ENCODE measurements at places on chromosomes 2 and 18.

DNA sequence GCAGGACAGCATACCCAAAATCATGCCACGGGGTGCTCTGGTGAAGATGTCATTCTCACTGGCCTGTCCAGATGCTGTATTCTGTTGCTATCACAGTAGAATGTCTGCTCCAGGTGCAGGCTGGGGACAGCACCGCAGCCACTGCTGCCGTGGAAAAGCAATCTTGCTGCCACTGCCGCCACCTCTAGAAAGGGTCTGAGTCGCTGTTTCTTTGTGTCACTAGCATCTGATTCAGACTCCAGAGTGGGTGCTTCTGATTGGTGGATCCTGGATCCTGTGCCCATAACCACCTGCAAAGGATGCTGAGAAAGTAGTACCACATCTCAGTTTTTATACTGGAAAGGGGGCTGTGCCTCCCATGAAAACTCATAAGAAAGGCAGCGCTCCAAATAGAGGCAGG lies 45.3 kb upstream of the CTLA4 start:
- no peak for DNase-seq

GRCh38 chr2:11043245-11043644 lies 112.0 kb upstream of the SLC66A3 start:
- no peak for DNase-seq

- no peak for DNase-seq
These were observed 2178.3 kb upstream of the PIK3C3 start for GRCh38 chr18:39776766-39777165.

GRCh38 chr2:129001926-129002325 lies 683.3 kb upstream of the HS6ST1 start:
- DNase-seq = no peak

DNA sequence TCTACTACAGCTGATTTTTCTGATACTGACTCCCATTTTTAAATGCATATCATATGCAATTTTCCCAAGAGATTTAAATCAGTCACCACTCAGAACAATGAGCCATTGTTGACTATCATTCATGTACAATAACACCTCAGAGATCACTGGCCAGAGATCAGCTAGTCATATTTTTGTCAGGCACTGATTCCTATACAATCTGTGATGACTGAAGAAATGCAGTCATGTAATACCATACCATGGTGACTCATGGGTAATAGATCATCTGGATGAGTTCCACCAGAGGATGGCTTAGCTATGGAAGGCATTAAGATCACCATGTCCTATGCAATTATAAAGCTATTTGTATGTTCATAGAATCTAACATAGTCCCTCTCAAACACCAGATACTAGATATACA lies 285.7 kb upstream of the DCC start:
- DNase-seq = no peak

GRCh38 chr2:61575447-61575859 lies 37.3 kb upstream of the XPO1 start:
- no peak for DNase-seq

GRCh38 chr2:181977661-181978350 lies 7.8 kb upstream of the PPP1R1C start:
- DNase-seq = no peak

- DNase-seq = no peak
These were observed 228.2 kb downstream of the VAPA start for GRCh38 chr18:10142056-10142455.

DNA sequence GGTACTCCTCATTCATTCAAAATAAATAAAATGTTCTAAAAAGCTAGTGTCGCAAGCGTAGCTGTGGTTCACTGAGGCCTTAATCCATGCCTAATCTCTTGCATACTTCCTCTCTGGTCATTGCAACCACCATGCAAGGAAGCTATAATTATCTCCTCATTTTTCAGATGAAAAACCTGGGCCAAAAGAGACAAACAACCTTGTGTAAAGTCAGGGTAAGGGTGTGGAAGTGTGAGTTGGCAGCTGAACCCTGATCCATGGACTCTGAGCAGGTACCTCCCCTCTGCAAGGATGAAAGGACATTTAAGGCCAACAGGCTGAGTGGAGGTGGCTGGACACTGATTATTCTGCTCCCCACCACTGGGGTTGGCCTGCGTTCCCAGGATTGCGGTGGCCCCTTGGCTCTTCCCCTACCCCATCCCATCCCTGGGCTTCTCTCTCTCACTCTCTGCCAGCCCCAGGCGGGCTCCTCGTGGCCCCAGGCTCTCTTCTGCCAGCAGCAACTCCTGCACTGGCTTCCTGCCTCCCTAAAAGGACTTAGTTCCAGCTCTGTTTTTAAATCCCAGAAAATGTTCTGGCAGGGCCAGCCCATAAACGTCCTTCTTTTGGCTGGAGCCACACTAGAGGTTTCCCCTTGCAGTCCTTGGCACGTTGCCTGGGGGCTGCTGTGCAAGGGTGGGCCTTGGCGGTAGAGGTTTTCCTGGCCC lies 72.0 kb upstream of the AFF3 start:
- DNase-seq = no peak

- DNase-seq = no peak
These were observed 8.4 kb downstream of the FBXO36 start for GRCh38 chr2:229930656-229931055.

- no peak for DNase-seq
These were observed 17.8 kb downstream of the UBR3 start for GRCh38 chr2:169845016-169845415.

GRCh38 chr2:46776687-46777327 lies 138.8 kb downstream of the MCFD2 start:
- DNase-seq = no peak

DNA sequence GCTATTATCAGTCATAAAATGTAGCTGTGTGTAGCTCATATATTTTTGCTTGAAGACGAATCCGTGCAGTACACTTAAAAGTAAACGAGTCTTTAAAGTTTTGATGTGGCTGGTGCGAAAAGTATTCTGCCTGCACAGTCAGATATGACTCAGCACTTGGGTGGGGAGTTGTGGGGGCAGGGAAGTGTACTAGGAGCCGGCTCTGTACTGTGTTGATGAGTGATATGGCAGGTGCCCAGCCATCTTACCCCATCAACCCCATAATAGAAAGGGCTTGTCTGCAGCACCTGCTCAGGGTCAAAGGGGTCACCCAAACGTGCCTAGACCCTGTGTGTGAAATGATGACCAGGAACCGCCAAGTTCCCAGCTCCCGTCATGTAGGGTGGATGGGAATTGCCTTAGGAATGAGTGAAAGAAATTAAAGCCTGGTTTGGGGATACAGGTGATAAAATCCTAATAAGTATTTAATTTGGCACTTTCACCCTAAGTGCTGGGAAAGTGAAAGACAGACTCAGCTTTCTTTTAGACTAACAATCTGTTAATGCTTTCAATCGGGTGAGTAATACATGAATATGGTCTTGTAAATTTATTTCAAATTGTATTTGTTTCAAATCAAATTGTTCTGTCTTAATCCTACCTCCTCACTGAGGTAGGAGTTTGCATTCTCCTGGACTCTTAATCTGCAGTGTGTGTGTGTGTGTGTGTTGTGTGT lies 48.0 kb downstream of the BCL2L11 start:
- peak; percentile 60 for DNase-seq

- no peak for DNase-seq
These were observed at the start of gene GALM for GRCh38 chr2:38665854-38666555. GALM (plus strand) TSS chr2:38666114; CDS start chr2:38666162, 48 bp downstream.

GRCh38 chr2:196159221-196159892 lies 12.0 kb downstream of the STK17B start:
- DNase-seq = no peak

DNA sequence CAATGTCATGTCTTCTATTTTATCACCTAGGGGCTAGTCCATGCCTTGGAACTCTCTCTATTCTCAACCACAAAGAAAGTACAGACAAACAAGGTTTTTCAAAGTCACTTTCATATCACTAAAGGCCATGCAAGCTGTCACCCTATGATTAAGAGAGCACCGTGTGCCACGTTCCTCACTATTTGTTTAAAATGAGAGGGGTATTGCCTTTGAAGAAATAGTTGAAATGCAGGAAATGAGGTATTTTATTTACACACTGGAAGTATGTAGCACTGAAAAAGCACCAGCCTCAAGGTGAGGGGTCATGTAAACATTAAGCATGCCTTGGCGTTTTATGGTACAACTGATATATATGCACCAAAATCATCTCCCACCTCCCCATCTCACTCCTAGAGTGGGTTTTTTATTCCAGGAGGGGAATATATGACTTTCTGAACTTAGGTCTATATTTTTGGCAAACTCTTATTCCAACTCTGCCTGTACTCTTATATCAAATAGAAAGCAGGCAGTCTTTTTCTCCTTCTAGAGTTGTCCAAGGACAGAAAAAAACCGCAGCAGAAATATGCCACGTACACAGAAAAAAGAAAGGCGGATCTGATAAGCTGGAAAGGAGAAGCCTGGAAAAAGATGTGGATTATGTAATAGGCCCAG lies 53.5 kb downstream of the VSNL1 start:
- DNase-seq = no peak

DNA sequence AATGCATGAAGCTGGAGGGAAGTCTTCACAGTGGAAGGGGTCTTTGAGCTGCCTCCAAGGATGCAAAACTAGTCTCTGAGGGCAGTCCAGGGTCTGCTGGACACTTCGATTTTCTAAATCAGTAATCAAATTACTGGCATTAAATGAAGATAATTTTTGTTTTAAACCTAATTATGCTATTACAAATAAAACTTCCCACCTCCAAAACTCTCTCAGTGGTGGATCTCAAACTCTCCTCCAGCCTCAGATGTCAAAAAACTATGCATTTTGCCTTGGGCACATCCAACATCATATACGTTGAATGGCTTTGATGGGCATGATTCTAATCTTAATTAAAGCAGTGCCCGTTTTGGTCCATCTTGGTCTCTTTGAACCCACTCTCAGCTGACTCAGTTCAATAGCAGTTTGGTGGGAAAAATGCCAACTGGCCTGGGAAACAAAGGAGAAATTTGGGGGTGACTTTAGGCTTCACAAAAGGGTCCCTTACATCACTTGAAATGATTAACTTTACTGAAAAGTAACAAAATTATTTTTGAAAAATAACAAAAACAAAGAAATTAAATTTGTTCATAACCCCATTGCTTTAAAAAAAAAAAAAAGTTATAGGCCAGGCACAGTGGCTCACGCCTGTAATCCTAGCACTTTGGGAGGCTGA lies 5.9 kb upstream of the MYCN start:
- DNase-seq = no peak

DNA sequence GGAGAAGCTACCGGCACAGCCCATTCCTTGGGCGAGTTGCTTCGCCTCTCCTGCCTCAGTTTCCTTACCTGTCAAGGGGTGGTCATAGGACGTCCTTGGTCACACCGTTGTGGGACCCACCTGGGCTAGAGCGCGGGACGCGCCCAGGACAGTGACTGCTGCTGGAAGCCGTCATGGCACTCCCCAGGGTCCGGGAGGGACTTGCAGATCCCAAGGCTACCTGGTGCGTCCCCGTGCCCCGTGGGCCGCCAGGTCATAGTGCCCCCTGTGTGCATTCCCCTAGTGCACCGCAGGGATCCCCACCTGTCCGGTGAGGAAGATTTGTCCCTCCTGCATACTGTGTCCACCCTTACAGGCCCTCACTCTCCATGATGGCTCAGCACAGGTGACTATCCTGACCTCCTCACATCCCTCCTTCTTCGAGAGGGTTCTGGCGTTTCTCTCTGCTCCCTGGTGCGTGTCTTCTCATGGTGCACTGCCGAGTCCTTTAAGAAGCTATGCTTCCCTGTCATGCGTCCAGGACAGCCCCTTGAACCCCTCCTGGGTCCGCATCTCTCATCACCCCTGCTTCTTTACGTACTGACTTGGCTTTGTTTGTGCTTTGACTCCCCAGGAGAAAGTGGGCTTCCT lies 886 bp upstream of the STK25 start:
- DNase-seq = no peak

DNA sequence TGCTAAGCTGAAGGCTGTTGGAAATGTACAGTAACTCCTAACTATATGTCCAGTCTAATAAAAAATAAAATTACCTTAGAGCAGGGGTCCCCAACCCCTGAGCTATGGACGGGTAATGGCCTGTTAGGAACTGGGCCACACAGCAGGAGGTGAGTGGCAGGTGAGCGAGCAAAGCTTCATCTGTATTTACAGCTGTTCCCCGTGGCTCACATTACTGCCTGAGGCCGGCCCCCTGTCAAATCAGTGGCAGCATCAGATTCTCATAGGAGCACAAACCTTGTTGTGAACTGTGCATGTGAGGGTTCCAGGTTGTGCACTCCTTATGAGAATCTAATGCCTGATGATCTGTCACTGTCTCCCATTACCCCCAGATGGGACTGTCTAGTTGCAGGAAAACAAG lies 73.1 kb upstream of the CXCR4 start:
- no peak for DNase-seq

DNA sequence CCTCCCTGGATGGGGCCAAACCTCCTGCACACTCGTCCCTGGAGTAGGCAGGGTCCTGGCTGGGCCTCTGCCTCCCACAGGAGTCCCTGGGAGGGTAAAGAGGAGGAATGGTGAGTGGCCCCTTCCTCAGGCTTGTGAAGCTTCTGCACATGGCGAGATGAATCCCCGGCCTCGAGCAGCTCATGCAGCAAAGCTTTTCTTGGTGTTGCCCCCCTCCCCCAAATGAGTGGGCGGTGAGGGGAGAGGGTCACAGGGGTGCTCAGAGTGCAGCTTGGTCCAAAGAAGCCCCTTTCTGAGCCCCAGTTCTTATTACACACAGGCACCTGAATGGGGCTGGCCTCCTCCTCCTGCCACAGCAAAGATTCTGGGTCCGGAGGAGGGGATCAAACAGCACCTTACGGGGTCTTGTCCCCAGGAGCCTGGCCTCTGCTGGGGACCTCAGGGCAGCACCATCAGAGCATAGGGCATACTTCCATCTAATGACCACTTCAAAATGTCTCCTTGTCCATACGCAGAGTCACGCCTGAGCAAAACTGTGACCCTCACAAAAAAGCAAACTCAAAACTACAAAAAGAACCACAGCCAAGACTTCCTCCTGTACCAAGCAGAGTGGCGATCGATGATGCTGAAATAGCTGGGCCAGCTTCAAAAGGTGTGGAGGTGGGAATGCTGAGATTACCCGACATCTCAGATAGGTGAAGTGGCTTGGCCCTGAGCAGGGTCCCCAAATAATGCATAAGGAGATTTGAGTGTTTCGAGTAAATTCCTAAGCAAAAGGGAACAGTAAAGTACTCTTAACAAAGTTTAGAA lies 148.4 kb upstream of the TWIST2 start:
- no peak for DNase-seq

DNA sequence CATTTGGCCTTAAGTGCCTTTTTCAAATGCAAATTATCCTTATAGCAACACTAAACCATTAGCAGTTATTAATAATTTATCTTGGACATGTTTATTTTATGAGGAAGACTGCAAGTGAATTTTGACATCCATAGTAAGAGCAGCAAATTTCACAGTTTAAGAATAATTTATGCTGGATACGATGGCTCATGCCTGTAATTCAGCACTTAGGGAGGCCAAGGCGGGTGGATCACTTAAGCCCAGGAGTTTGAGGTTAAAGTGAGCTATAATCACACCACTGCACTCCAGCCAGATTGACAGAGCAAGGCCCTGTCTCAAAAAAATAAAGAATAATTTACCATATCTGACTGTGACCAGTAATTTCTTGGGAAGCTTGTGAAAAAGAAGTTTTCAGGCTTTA lies 286.2 kb downstream of the TMX3 start:
- DNase-seq = no peak

GRCh38 chr2:25374411-25374810 lies 32.7 kb upstream of the DNMT3A start:
- no peak for DNase-seq

Data from stimulated activated CD8-positive, alpha-beta memory T cell treated with anti-CD3 and anti-CD28 coated beads, Interleukin-4, amount 100 ng/mL, for 4 hours (primary cell).